ENCODE measurements at places on chromosomes 6 and 20. TPM values are rescaled to one million over a fixed set of nuclear protein-coding genes. Genes with fewer than 3 reads are reported as not detected.

The KCNG1 gene
- 0.70 TPM for total RNA-seq

The OCSTAMP gene
- not detected for total RNA-seq

The RFX6 gene
- not detected for total RNA-seq

The CTAGE9 gene
- not detected for total RNA-seq

The PPARD gene
- 9.7 TPM for total RNA-seq

The ATRN gene
- total RNA-seq: 42.9 TPM

The PCSK2 gene
- total RNA-seq: not detected

The BPIFB1 gene
- total RNA-seq: not detected

The FBXO9 gene
- 41.6 TPM for total RNA-seq

The ATXN1 gene
- total RNA-seq: 14.3 TPM

The CRNKL1 gene
- 37.8 TPM for total RNA-seq

The HDGFL1 gene
- total RNA-seq: not detected

Data from dermis blood vessel endothelial cell (primary cell).